ENCODE measurements at places on chromosomes 16 and 17.

DNA sequence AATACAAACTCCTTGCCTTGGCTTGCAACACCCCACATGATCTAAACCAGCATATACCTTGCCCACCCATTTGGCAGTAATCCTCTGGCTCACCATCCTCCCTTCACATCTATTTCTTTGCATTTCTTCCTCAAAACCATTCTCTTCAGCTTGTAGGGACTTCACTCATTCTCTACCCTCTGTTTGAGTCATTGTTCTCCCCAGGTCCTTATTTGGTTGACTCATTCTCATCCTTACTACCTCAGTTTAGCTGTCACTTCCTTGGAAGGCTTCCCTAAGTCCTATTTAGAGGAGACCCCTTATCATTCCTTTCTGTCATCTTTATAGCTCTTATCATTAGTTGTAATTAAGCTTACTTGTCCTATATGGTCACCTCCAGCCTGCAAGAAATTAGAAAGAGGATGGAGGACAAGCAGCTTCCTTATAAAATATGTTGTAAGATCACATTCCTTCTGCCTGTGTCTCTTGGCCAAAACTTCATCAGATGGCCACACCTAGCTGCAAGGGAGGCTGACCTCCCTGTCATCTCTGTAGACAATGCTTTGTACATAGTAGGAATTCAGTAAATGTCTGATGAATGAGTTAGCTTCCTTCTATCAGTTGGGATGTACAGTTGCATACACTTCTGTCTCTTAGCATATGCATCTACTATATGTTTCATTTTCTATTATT, 1.7 kb downstream of the TTC19 start:
- no peak for DNase-seq

- DNase-seq = no peak
These were observed 145.5 kb upstream of the SOX9 start for GRCh38 chr17:71975331-71975801.

DNA sequence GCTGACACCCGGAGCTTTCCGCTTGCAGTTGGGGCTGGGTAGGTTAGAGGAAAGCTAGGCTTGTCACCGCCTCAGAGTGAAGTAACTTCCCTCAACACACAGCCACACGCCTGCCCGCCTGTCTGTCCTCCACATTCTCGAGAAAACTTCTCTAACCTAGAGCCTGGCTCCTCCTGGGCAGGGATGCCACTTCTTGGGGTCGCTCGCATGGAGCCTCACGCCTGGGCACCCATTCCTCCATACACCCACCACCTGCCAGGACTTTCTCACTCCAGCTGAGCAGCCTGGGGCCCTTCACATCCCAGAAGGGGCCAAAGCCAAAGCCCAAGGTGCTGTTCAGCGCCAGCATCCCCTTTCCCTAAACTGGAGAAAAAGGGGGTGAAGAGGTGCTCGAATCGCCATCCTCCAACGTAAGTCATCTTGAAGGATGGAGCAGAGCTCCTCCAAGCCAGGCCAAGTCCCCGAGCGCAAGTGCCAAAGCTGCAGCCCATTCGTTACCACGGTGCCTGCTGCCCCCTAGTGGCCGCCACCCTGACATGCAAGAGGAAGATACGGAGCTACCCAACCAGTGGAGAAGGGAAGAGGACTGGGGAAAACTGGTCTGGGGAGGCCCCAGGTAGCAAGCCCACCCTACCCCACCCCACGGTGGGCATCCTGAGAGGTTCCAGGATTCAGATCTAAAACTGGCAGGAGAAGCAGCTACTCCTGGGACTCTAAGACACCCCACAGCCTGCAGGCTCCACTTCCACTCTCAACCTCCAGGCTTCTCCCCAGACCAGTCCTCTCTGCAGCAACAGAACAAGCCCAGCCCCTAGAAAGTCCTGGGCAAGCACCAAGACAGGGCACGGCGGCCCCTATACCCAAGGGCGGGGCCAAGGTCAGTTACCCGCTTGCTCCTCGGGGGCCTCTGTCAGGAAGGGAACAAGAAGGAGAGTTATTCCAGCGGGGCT, 63.1 kb downstream of the MYO18A start:
- peak; percentile 27 for DNase-seq

GRCh38 chr16:51553314-51553713, 402.2 kb upstream of the SALL1 start:
- DNase-seq = no peak

DNA sequence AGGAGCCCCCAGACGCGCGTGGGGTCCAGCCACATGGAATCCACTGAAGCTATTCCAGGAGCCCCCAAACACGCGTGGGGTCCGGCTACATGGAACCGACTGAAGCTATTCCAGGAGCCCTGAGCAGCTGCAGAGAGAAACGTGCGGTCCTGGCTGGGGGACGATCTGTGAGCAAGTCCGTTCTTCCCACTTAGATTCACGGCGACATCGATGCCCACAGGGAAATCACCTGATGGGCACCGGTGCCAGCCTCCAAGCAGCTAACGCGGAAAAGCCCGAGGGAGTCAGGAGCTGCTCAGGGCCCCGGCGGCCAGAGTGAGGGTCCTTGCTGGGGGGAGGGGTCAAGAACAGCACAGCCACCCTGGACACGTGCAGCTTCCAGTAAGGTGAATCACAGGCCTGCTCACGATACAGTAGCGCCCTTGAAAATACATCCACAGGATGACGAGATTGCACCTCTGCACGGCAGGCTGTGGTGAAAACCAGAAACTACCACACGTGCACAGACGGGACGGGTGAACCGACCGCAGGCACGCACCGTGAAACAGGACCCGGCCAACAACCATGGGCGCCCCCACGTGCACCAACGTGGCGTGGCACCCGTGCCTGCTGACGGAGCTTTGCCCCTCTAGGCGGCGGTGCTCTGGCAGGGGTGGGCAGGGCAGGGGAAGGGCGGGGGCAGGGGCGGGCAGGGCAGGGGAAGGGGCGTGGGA, 77.7 kb upstream of the GNG13 start:
- no peak for DNase-seq

GRCh38 chr17:71885662-71886061, 235.2 kb upstream of the SOX9 start:
- no peak for DNase-seq

- DNase-seq = no peak
These were observed 52.1 kb upstream of the GNG13 start for GRCh38 chr16:852451-853185.

DNA sequence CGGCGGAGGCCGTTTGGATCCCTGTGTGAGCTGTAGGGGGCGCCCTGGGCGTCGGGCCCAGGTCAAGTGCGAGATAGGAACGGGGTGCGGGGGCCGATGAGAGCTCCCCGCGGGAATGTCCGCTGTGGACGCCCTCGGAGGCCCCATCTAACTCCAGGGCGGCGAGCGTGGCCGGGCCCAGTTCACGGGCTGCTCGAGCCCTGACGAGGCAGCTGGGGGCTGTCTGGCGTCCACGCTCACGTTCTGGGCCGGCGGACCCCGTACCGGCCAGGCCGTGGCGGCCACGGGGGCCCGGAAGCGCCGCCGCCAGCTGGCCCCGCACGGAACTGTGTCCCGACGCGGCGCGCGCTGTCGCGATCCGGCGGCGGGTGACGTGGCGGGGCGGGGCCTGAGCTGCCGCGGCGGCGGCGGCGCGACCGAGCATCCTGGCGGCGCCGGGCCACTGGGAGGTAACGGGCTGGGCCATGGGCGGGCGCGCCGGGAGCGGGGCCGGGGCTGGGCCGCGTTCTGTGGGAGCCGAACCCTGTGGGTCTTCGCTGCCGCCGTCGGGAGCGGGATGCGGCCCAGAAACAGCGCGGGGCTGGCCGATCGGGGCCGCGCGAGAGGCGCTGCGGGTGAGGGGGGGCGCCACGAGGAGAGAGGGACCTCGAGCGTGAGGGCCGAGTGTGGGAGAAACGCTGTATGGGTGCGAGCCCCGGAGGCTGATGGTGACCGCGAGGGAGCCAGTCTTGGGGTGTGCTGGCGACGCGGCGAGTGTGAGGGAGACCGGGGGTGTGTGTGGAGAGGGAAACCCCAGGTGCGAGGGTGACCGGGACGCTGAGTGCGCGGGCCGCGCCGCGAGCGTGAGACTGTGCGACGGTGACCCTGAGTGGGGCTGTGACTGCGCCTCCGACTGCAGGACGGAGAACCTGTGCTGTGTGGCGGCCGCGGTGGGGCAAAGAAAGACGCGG, at the start of gene SLC7A6:
SLC7A6 (plus strand) TSS at position 399 of the 950 bp plus-strand sequence. CDS start 10,201 bp downstream, outside the sequence.
- no peak for DNase-seq

- DNase-seq = no peak
These were observed 20.7 kb downstream of the WFDC1 start for GRCh38 chr16:84315422-84315821.

- no peak for DNase-seq
These were observed 220.2 kb upstream of the CDH8 start for GRCh38 chr16:62256406-62256805.

GRCh38 chr16:67163164-67163998, 1.2 kb upstream of the HSF4 start:
- peak; percentile 41 for DNase-seq

- no peak for DNase-seq
These were observed 211.9 kb downstream of the GSG1L start for GRCh38 chr16:27851586-27851985.

- DNase-seq = no peak
These were observed 6.6 kb downstream of the ADORA2B start for GRCh38 chr17:15951368-15952047.

GRCh38 chr16:4411684-4412083, 4.7 kb downstream of the CORO7 start:
- no peak for DNase-seq

DNA sequence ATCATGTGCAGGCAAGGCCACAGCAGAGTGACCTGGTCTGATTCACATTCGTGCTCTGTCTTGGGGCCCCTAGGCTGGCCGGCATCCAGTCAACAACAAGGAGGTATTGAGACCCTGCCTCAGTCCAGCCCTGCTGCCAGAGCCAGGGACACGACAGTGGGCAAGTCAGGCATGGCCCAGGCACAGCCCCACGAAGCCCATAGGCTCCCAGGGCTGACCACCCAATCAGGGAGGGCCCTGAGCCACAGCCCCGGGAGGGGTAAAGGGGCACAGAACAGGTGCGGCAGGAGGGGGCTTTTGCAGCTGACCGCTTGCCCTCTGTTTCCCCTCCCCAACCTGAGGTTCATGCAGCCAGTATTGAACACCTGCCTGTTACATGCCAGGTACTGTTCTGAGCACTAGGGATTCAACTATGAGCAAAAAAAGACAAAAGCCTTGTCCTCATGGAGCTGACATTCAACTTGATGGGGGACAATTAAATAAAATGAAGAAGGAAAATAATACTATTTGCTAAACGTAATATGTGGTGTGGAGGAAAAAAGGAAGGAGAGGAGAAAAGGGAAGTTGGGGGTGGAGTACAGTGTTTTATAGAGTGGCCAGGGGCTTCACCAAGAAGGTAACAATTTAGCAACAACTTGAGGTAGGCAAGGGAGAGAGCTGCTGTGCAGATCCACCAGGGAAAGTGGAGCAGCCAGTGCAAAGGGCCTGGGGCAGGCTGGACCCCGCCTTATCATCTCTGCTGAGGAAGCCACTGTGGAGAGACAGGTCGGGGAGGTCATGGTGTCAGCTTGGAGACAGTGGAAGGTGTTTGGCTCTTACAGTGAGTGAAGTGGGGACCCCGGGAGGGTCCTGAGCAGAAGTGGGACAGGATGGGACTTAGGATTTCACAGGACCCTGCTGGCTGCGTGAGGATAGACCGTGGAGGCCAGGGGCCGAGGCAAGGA, 6.1 kb downstream of the DRC3 start:
- no peak for DNase-seq

DNA sequence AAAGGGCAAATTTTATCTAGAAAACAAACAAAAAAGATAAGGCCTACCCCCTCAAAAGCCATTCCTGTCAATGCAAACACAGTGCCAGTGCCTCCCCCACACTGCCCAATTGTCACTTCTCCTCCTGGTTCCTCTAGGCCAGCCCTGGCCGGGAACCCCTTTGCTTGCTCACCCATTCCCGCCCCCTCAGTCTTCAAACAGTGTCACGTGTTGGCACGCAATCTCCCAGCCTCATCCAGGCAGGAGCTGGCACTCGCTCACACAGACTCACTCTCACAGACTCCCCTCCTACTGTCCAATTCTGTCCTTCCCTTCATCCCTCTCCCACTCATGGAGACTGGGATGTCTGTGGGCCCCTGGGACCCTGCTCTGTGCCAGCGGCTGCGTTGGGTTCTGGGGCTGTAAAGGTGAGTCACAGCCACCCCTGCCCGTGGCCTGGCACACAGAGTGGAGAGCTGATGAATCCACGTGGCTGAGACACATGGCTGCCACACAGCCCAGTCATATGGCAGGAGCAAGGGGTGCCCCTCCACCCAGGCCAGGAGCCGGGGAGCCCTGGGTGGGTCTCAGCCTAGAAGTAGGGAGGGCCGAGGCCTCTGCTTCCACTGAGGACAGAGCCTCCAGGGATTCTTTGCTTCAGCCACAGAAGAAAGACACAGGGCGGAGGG, 54.8 kb downstream of the VAC14 start:
- DNase-seq = no peak

- no peak for DNase-seq
These were observed 15.9 kb upstream of the PECAM1 start for GRCh38 chr17:64406321-64407200.

- DNase-seq = no peak
These were observed 96.9 kb downstream of the ADCY9 start for GRCh38 chr16:4019371-4019791.

DNA sequence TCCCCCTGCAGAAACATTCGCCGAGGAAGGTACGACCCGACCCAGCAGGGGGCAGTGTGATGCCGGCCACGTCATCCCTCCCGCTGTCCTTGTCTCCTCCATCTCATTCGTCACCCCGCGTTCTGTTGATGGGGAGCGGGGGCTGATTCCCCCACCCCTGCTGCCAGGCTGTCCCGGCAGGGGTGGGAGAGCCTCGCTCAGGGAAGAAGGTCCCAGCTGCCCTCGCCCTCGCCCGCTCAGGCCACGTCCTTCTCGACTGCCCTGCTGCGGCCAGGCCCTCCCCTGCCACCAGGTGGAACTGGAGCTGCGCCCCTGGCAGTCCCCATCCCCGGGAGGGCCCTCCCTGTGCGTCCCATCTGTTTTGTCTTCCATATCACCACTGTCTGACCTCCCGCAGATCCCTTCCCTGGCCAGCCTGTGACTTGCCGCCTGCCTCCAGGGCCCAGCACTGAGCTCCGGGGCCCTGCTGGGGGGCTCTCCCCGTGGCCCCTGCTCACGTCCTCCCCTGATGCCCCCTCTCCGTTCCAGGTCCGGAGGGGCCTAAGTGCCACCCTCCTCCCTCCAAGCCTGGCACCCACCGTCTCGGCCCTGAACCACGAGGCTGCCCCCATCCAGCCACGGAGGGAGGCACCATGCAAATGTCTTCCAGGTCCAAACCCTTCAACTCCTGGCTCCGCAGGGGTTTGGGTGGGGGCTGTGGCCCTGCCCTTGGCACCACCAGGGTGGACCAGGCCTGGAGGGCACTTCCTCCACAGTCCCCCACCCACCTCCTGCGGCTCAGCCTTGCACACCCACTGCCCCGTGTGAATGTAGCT, 20.6 kb downstream of the ADAM11 start:
- peak; percentile 66 for DNase-seq

DNA sequence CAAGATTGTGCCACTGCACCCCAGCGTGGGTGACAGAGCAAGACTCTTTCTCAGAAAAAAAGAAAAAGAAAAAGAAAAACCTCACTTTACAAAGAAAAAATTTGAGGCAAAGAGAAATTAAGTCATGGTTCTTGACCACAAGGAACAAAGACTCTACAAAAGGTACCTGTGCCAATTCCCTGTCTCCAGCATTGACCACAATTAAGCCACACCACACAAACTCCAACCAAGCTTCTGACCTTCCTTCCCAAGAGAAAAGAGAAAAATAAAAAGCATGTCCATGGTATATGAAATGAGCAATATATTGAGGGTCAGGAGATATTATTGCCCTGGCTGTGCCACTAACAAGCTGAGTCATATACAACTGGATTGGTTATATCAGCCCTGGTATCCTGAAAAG, 146.3 kb upstream of the NOG start:
- no peak for DNase-seq

GRCh38 chr17:73359987-73360410, 48.2 kb upstream of the CDC42EP4 start:
- no peak for DNase-seq
